ENCODE measurements at places on chromosomes 12 and 14.
A peak's percentile ranks its signal among the peaks of the same experiment; 100 is the strongest.

DNA sequence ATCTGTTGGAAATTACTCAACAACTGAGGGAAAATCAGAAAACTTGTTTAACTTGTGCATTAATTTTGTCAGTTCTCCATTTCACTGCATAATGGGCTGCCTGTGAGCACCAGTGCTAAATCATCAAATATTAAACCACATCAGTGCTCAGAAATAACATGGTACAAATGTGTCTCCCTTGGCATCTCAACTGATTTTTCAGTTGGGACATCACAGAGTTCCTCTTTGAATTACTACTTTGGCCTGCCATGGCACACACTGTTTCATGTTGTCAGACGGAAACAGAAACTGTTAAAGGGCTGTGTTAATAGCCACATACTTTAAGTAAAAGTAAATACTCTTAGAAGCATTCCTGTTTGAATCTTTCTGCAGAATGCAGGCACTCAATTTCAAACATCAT is 42.1 kb upstream of the STRN3 start:
- ATAC-seq: no peak

- no peak for ATAC-seq
These were observed 93.6 kb downstream of the HECTD4 start for GRCh38 chr12:112288638-112289037.

DNA sequence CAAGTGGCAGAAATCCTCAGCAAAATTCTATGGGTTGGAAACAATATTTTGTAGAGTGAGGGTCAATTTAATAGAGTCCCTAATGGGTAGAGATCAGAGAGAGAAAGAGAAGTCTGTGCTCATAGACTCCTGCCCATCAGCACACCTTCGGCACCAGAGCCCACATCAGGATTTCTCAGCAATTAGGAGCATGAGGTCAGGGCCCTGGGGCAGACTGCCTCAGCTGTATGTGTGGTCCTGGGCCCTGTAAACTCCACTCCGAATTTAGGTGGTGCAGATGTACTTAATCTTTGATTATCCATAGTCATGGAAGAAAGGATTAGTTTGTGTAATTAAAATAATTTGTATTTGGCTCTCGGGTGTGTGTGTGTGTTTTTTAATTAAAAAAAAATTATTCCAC is 372.6 kb downstream of the AEBP2 start:
- no peak for ATAC-seq

GRCh38 chr12:119354172-119354571 is 19.6 kb downstream of the CCDC60 start:
- no peak for ATAC-seq

GRCh38 chr12:110171186-110171538 is 47.0 kb downstream of the IFT81 start:
- no peak for ATAC-seq

DNA sequence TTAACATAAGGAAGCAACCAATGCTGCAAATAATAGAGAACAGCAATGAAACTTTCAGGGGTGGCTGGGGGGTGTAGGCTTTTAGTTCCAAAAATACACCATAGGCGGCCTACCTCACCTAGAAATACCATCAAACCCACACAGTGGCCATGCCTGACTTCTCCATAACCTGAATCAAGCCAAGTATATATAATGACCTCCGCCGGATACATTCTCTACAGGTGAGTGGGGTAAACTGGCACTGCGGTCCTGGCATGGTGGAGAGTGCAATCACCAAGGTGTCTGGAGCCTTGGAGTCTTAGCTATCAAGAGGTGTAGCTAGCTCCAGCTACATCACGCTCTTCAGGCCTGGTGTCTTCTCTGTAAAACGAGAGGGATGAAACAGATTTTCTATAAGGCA is 1.2 kb downstream of the ZBTB25 start:
- no peak for ATAC-seq

DNA sequence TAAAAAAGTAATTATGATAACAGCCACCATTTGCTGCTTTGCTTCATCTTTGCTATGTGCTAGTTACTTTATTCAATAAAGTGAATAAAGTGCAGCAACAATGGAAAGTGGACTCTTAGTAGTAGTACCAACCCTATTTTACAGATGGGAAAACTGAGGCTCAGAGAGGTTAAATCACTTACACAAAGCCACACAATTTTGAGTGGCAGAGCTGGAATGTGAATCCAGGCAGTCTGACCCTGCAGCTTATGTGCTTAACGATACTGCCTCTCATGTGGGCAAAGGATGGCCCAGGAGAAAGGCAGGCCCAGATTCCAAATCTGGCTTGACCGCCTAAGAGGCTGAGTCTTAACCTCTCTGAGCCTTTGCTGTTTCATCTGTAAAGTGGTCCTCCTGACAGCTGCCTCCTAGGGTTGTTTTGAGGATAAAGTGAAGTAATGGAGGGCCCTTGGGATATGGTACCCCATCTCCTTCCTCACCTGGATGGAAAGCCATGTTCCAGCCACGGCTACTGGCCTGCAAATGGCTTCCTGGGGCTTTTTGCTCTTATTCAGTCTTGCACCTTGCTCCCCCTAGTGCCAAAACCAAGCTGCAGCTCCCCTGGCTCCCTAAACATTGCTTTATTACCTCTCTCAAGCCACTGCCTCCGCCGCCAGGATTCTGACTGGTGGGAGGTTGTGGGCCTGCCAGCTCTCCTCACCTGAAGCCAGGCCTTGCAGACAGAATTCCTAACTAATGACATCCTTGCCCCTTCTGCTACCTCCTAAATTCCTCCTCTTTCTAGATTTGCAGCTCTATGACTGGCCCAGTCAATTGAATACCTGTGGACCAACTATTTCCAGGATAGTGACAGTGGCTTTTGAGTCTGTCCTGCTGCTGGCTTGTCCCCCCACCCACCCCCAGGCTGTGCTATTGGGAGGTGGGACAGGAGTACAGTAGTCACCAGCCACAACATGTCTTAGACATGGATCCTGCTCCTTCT is 283.3 kb upstream of the PWP1 start:
- peak; percentile 75 for ATAC-seq

Measured in activated CD4-positive, CD25-positive, alpha-beta regulatory T cell treated with anti-CD3 and anti-CD28 coated beads, Interleukin-2, amount 50 U/mL, for 24 hours (primary cell).